Fibroblast of villous mesenchyme (primary cell): ENCODE measurements at places on chromosomes 1 and 21.

- no peak for DNase-seq
These were observed 23.3 kb upstream of the BTG2 start for GRCh38 chr1:203281851-203282661.

DNA sequence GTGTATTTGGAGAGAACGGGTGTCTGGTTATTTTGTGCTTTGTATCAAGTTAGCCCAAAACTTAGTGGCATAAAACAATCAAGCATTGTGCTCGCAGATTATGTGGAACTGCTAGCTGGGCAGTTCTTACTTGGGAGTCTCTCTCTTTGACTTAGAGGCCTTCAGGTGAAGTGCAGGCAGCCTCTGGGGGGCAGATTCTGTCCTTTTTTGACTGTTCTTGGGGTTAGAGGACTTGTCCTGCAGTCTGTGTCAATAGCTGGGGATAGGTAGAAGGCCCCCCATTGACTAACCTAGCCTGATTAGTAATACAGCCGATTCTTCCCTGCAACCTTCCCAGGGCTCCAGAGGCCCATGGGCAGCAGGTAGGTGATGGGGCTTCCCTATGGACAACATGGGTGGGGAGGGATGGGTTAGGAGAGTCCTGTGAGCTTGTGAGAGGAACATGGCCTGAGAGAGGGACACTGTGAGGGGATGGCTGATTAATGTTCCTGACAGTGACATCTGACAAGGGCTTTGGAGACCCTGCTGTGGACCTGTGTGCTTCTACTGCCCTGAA, 37.2 kb upstream of the ACOT11 start:
- no peak for DNase-seq

DNA sequence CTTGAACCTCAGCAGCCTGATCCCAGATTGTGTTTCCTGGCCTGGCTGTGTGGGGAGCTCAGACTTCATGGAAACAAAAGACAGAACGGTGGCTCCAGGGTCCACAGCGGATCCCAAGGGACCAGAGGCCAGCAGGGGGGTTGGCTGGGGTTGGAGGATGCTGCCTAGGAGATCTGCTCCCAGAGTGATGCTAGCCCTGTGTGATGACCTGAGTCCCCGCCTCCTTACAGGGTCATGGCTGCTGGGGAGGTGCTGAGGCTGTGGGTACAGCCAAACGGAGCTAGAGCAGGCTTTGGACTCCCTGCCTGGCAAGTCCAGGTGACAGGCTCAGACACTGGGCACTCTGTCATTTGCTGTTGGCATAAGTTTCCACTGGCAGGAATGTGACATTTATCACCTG, 11.5 kb upstream of the RUNX3 start:
- DNase-seq = no peak

DNA sequence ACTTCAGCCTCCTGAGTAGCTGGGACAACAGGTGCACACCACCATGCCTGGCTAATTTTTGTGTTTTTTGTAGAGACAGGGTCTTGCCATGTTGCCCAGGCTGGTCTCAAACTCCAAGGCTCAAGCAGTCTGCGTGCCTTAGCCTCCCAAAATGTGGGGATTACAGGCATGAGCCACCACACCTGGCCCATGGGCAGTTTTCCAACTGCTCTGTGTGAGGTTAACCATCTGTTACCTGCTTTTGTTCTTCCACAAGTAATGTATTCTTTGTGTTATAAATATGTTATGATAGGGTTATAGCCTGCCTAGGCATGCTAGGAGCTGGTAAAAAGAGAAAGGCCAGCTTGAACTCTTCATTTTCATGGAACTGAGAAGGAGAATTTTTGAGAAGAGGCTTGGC, 30.7 kb downstream of the TUFT1 start:
- DNase-seq = no peak
